ENCODE measurements at places on chromosomes 4 and X. TPM values are rescaled to one million over a fixed set of nuclear protein-coding genes. Genes with fewer than 3 reads are reported as not detected.

Gene POLN
- total RNA-seq = 7.3 TPM

Gene IBSP
- not detected for total RNA-seq

Gene SMIM14
- 36.3 TPM for total RNA-seq

- no peak overlapping the region for H3K4me3 ChIP-seq
- no peak overlapping the region for H3K27ac ChIP-seq
- no peak for DNase-seq
- no peaks in the 10 kb centered on the region for H3K4me1 ChIP-seq
- no peaks in the 10 kb centered on the region for H3K27me3 ChIP-seq
Measured at GRCh38 chr4:130172156-130172555, 1076.2 kb downstream of the C4orf33 start.

- DNase-seq = no peak
- H3K4me3 ChIP-seq = no peak overlapping the region
- no peaks in the 10 kb centered on the region for H3K27me3 ChIP-seq
- H3K4me1 ChIP-seq = peaks cover 4% of the 10 kb centered on the region
- H3K27ac ChIP-seq = no peak overlapping the region
Measured at GRCh38 chr4:7877176-7877575, 62.5 kb downstream of the AFAP1 start.

DNA sequence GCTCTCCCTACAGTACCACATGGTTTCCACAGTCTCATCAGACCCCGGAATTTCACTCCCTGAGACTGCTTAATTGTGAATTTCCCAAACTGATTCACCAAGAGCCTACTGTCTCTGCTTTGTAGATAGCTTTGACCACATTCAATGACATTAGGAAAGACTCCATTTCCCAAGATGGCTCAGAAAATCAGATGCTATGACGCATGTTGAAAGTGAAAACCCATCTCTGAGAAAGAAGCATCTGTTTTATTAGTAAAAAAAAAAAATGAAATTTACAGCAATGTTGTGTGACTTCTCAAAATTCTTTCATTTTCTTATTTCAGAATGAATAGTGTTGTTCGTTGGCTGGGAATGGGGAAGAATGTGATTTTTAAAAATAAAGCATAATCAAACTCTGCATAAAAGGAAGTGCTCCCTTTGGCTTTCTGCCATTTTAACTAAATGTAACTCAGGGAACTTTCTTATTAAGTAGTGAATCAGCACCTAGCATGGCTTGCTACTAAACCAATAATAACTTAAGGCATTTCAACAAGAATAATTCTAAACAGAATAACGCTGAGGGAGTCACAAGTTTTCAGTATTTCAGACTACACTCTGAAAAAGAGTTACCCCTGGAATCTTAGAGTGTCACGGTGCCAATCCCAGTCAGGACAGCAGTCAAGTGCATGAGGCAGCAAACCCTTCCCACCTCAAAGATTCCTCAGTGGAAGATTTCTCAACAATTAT lies 97.4 kb upstream of the MYOZ2 start:
- H3K36me3 ChIP-seq = no peaks in the 10 kb centered on the region
- peak overlapping the region; percentile 77 for H3K27ac ChIP-seq
- no peak overlapping the region for H3K4me3 ChIP-seq
- H3K4me1 ChIP-seq = peaks cover 35% of the 10 kb centered on the region
- no peak for DNase-seq
- H3K27me3 ChIP-seq = no peaks in the 10 kb centered on the region

- no peak for DNase-seq
- H3K4me1 ChIP-seq = no peaks in the 10 kb centered on the region
- no peak overlapping the region for H3K27ac ChIP-seq
Measured at GRCh38 chr4:101527188-101527587, 179.9 kb upstream of the PPP3CA start.

DNA sequence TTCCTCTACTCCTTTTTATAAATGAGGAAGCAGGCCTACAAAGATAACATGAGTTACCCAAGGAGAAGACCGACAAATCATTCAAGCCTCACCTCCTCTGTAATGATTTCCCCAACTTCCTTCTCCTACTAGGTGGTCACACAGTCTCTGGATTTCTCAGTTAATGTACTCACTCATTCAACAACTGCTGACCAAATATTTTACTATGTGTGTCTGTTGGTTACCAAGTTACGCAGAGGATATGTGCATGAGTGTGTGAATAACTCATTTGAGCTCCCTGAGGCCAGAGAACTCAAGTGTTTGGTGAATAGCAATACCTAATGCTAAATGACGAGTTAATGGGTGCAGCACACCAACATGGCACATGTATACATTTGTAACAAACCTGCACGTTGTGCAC lies 10.4 kb downstream of the CASK start:
- H3K27ac ChIP-seq = no peak overlapping the region
- no peak overlapping the region for H3K4me3 ChIP-seq
- H3K4me1 ChIP-seq = no peaks in the 10 kb centered on the region
- H3K36me3 ChIP-seq = no peaks in the 10 kb centered on the region
- no peaks in the 10 kb centered on the region for H3K27me3 ChIP-seq

DNA sequence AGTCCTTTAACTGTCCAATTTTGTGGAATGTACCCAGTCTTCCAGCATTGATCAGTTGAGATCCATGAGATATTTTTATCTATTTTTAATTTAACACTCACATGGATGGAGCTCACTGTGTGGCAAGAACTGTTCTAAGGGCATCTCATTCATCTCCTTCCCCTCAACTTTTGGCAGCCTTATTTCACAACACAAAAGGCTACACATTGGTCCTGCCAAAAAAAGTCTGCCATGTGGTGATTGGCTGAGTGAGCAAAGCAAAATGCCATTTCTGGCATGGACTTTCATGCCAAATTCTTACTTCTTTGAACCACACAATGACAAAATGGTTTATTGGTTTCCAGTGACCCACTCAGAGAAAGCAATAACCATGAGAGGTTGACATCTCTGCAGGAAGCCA lies 171.6 kb upstream of the MAP3K15 start:
- no peak overlapping the region for H3K4me3 ChIP-seq
- no peaks in the 10 kb centered on the region for H3K36me3 ChIP-seq
- DNase-seq = no peak
- H3K27ac ChIP-seq = no peak overlapping the region

GRCh38 chr4:98674404-98675173 lies 16.2 kb upstream of the TSPAN5 start:
- no peak for DNase-seq
- H3K27me3 ChIP-seq = no peaks in the 10 kb centered on the region
- no peak overlapping the region for H3K4me3 ChIP-seq
- H3K36me3 ChIP-seq = no peaks in the 10 kb centered on the region
- no peaks in the 10 kb centered on the region for H3K4me1 ChIP-seq
- H3K27ac ChIP-seq = no peak overlapping the region

DNA sequence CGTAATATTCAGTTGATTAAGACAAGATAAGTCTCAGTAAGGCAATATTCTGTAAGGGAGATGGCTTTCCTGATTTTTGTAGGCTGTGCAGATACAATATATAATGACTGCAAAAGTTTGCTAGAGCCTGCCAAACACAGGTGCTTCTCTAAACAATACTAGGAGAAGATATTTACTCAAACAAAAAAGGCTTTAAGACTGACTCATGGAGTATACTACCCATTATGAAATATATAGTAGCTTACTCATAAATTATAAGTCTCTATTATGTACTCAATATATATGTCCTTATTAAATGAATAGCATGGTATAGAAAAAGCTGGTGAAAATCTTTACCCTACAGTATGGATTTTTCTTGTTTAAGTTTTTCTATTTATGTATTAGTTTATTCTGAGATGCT lies 93.2 kb upstream of the IL15 start:
- H3K4me1 ChIP-seq = no peaks in the 10 kb centered on the region
- no peaks in the 10 kb centered on the region for H3K36me3 ChIP-seq
- no peak for DNase-seq
- no peak overlapping the region for H3K4me3 ChIP-seq
- no peak overlapping the region for H3K27ac ChIP-seq

- DNase-seq = peak; percentile 31
- peak within 1 kb of the TSS; percentile 55 for H3K27ac ChIP-seq
- H3K4me3 ChIP-seq = peak within 1 kb of the TSS; percentile 50
- H3K4me1 ChIP-seq = peaks cover 7% of the 10 kb centered on the region
- H3K36me3 ChIP-seq = no peaks in the 10 kb centered on the region
Measured at GRCh38 chr4:183905081-183905592, at the start of gene STOX2. Gene STOX2 (plus strand): TSS chr4:183905307. CDS start chr4:183906791, 1,484 bp downstream.

- no peak overlapping the region for H3K27ac ChIP-seq
- no peak for DNase-seq
- H3K36me3 ChIP-seq = no peaks in the 10 kb centered on the region
- H3K27me3 ChIP-seq = no peaks in the 10 kb centered on the region
Measured at GRCh38 chr4:65195666-65196065, 474.6 kb downstream of the EPHA5 start.

DNA sequence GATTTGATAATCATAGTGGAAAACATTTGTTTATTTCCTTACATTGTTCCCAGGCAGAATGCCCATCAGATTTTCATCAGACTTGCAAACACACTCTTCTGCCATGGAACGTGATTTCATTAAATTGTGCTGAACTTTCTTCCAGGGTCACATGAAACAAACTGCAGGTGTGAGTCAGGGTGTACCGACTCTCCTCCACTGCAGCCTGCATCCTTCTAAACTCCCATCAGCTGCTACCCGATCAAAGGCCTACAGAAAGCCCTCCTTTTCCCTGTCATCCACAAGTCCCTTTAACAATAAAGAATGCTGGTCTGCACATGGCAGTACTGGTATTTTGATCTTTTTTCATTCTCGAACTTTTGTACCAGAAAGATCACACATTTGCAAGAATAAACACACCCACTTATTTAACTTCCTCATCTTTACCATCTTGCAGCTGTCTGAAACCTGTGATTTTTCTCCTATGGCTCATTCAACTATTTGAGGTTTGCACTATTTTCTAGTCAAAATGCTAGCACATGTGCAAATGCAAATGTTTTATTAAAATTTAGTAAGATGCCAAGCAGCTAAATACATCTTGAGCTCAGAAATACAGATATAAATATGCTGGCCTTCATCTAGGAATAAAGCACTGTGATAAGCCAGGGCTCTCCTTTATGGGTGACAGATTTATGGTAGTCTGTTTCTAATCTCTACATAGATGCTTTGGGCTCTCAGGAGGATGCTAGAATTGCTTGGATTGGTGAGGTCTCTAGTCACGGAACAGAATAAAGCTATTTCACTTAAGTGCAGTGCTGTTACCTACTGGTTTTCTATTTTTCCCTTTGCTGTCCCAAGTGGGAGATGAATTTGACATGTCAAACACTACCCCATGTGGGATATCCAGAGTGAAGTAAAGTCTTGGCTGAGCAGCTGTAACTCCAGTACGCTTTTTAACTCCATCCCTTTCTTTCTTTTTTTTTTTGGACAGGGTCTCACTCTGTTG lies 25.8 kb upstream of the ARHGAP24 start:
- no peaks in the 10 kb centered on the region for H3K27me3 ChIP-seq
- no peak overlapping the region for H3K4me3 ChIP-seq
- no peaks in the 10 kb centered on the region for H3K36me3 ChIP-seq
- H3K4me1 ChIP-seq = no peaks in the 10 kb centered on the region
- H3K27ac ChIP-seq = no peak overlapping the region
- no peak for DNase-seq

- no peak overlapping the region for H3K27ac ChIP-seq
- no peaks in the 10 kb centered on the region for H3K36me3 ChIP-seq
- no peak for DNase-seq
- H3K4me3 ChIP-seq = no peak overlapping the region
- no peaks in the 10 kb centered on the region for H3K4me1 ChIP-seq
Measured at GRCh38 chrX:43836435-43837184, 45.6 kb downstream of the MAOB start.

DNA sequence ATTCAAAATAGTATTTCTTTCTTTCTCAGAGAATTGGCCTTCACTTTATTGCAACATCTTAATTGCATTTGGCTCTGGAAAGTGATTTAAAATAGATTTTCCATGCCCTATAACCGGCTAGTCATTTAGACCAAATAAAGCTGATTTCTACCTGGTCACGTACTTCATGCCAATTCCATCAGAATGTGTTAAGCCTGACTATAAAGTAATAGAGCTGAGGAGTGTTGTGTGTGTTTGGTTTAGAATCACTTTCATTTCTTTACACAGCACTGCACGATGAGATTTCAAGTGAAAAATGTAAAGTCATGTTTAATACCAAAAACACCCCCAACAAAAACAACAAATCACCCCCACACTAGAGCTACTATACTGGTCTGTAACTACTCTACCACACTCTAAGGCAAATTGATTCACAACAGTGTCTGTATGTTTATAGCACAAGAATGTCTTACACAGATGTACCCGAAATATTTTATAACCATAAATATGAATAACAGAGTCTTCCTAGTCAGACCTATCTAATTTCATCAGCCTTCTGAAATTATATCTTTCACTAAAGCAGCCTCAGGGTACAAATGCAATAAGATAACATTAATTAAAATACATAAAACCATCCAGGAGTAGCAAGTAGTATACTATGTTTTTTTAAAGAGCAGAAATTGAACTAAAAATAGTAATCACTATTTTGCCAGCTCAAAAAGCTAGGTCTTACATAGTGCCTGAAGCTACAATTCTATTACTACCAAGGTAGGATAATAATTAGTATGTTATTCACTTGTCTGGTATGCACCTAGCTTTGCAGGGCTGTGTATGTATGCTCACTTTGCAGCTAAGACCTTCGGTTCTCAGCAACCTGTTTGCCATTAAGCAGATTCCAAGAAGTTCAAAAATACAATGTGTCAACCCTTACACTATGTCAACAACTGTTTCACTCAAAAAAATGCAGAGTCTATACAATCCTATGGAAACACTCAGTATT lies 28.4 kb downstream of the APBB2 start:
- no peaks in the 10 kb centered on the region for H3K4me1 ChIP-seq
- no peak overlapping the region for H3K4me3 ChIP-seq
- H3K27ac ChIP-seq = no peak overlapping the region
- peaks cover 4% of the 10 kb centered on the region for H3K36me3 ChIP-seq
- no peaks in the 10 kb centered on the region for H3K27me3 ChIP-seq
- no peak for DNase-seq

DNA sequence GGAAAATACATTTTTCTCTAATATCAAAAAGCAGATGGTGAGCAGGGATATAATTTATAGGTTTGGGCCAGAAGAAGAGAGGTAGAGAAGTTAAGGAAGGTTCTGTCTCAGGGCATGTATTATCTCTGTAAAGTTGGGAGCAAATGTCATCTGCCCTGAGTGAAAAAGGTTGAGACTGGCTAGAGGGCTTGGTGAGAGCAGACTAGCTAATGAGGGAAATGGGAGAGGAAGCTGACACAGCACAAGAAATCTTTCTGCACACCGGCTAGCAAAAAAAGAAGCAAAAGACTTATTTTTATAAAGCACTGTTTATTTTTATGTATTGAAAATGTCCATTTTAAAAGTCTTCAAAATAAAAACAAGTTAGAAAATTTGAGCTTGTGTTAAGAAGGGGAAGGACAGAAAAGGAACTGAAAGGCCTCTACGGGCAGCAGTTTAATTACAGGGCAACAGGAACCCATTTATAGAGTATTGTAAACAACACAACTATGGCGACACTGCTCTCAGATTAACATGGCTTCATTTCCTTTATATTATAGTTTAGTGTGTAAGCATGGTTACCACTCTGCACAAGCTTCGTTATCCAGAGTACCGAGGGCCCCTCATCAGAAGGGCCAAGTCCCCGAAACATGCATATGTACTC lies 17.4 kb downstream of the CD40LG start:
- H3K4me1 ChIP-seq = no peaks in the 10 kb centered on the region
- peaks cover 4% of the 10 kb centered on the region for H3K27me3 ChIP-seq
- peaks cover 1% of the 10 kb centered on the region for H3K36me3 ChIP-seq
- no peak for DNase-seq

GRCh38 chr4:109432696-109433095 lies 919 bp upstream of the SEC24B start:
- peak overlapping the region; percentile 92 for H3K27ac ChIP-seq
- H3K36me3 ChIP-seq = no peaks in the 10 kb centered on the region
- peaks cover 24% of the 10 kb centered on the region for H3K4me1 ChIP-seq
- no peaks in the 10 kb centered on the region for H3K27me3 ChIP-seq

All from tibial nerve (tissue), 4 donors.